ENCODE measurements at places on chromosomes 1 and 21.

DNA sequence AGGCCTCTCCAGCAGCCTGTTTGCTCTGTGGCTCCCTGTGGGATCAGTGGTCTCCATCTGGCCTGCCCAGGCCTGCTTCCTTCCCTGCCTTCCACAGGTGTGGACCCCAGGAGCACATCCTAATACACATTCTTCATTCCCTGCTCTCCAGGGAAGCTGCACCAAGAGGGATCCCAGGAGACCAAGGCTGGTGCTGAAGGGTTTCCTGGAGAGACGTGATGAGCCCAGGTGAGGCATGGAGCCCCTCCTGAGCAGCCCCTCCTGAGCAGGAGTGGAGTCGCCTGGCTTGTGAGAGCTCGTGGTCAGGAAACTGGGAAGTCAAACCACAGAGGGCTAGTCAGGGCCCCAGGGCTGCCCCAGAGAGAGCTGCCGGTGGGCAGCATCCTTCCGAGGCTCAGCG is 561.4 kb downstream of the MATN1 start:
- no peak for DNase-seq

GRCh38 chr1:8671306-8671917 is 146.0 kb downstream of the RERE start:
- peak; percentile 63 for DNase-seq

DNA sequence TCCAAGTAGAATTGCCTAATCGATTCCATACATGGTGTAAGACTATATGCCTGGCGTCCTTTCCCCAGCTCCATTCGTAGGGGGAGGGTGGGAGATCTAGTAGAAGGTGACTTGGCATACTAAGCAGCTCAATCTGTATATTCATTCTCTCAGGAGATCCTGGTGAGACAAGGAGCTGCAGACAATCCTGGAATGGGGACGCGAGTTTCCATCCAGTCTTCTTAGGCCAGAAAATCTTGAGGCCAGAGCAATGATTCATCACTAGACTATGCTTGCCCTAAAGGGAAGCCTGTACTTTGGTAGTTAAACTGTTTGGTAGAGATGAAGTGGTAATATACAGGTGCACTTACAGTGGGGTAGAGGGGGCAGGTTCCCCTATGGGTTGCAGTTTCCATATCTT is 468.7 kb downstream of the ADGRL2 start:
- no peak for DNase-seq

DNA sequence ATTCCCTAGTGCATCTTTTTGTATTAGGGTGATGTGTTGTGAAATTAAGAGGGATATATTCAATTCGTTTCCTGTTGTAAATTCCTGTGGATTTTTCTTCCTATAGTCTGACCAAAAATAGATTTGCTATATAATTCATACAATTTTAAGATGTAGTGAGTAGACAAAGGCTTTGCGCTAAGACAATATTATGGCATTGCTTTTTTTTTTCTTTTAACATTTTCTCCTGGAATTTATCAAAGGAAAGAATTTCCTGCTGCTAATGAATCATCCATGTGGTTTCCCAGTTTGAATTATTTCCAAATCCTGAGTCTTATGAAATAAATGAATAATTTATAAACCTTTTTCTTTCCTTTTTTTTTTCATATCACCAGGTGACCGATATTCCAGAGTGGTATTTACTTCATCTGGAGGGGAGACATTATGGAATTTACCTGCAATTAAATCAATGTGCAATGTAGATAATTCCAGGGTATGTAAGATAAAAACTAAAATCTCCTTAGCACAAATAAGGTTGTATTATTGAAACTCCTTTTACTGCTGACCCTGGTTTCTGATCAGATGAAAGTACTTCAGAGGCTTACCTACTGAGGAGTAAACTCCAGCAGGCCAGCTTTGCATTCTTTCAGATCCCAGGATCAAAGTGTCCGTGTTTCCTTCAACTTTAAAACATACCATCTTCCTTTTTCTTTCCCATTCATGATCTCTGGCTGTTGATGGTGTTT is 148.4 kb downstream of the TLR5 start:
- no peak for DNase-seq

- DNase-seq: no peak
Measured at GRCh38 chr1:116368241-116368640, 4.8 kb upstream of the ATP1A1 start.

GRCh38 chr1:151868486-151868885 is 15.0 kb upstream of the THEM5 start:
- no peak for DNase-seq

- DNase-seq: no peak
Measured at GRCh38 chr1:175078629-175079028, 11.0 kb downstream of the TNN start.

DNA sequence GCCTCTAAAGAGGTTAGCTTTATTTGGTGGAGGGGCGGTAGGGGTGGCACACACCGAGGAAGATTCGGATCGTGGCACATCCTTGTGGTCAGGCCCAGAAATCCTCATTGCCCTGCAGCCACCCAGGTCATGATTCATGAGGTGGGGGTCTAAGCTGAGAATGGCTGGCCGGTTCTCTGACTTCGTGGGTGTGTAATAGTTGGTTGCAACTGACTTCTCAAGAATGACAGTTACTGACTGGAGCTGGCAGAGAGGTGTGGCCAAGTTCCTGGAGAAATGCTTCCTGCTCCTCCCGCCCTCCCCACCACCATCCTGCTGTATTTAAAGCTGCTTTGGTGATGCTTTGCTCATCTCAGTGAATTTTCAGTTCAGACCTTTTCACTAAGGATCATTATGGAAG is 198.6 kb downstream of the KIF26B start:
- no peak for DNase-seq

DNA sequence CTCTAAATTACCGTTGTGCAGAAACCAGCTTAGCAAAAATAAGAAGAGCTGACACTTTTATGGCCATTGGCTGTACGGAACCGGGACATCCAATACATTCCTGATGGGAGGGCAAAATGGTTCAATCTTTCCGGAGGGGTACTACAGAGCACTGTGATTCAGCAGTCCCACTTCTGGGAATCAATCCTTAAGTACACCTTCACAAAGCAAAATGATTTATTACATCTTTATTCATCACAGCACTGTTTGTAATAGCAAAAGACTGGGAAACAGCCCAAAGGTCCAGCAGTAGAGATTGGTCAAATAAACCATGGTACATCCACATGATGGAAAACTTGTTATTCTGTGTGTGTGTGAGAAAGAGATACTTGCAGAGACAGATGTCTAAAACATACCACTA is 9.7 kb downstream of the GNG12 start:
- no peak for DNase-seq

- DNase-seq: no peak
Measured at GRCh38 chr1:158126425-158126824, 54.3 kb upstream of the CD1D start.

GRCh38 chr1:36751525-36751924 is 268.8 kb upstream of the CSF3R start:
- no peak for DNase-seq

- DNase-seq: no peak
Measured at GRCh38 chr1:168179438-168180147, 831 bp downstream of the TIPRL start.

DNA sequence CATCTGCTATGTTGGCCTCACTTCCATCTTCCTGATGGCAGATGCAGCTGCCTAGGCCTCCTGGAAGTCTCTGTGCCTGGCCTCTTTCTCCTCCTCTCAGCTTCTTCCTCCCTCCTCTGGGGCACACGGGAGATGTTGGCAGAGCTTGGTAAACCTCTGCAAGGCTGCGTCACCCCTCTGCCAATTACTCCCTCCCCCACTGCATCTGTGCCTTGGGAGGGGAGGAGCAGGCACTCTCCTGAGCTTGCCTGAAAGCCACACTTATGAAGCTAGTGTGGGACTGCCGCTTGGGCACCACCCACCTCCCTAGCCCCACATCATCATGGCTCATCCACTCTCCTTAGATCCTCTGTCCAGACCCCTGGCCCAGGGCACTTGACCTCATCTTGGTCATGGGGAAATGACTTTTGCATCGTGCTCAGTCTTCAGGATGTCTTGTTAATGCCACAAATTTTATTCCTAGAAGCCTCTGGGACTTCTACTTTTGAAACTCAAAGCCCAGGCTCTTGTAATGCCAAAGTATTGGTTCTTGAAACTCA is 7.3 kb upstream of the TMEM51 start:
- no peak for DNase-seq

GRCh38 chr1:1307261-1307922 is 338 bp downstream of the ACAP3 start:
- DNase-seq: no peak
